ENCODE measurements at places on chromosomes 4 and X.

- no peak for DNase-seq
These were observed 716.1 kb upstream of the INTU start for GRCh38 chr4:126916626-126917140.

DNA sequence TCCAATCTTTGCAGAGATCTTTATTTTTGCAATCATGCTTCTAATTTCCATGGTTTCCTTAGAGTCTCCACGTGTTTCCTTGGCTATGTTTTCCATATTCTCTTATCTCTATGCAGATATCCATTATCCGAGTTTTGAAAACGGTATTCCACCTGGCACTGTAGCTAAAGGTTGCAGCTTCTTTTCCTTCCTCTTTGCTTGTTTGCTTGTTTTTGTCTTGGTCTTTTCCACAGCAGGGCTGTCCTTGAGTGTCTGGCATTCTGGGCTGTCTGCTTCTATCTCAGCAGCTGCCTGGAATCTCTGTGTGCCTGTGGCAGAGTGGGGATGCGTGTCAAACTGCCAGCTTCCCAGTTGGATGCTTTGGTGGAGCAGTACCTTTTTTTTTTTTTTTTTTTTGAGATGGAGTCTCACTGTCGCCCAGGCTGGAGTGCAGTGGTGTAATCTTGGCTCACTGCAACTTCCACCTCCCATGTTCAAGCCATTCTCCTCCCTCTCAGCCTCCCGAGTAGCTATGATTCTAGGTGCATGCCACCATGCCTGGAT is 46.9 kb downstream of the WFS1 start:
- no peak for DNase-seq

- no peak for DNase-seq
These were observed 538.1 kb downstream of the PPP4R3C start for GRCh38 chrX:26925088-26925487.

GRCh38 chr4:38411981-38412536 is 251.9 kb upstream of the KLF3 start:
- no peak for DNase-seq

GRCh38 chrX:34559325-34559724 is 97.8 kb downstream of the TMEM47 start:
- no peak for DNase-seq

DNA sequence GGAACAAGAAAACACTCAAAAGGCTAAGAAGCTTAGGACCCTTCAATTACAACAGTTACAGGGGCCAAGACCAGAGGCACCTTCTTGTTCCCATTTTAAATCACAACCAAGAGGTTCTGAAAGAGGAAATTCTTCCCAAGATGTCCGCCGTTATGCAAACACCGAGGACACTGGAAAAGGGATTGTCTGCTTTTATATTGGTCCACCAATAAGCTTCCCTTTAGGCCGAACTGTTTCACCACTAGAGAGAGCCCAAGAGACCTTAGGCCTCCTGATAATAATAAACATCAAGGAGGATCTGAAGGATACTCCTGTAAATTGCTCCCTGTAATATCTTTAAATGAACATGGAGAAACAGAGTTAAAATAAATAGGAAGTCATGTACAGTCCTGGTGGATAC is 92.6 kb upstream of the NLRP2B start:
- no peak for DNase-seq

DNA sequence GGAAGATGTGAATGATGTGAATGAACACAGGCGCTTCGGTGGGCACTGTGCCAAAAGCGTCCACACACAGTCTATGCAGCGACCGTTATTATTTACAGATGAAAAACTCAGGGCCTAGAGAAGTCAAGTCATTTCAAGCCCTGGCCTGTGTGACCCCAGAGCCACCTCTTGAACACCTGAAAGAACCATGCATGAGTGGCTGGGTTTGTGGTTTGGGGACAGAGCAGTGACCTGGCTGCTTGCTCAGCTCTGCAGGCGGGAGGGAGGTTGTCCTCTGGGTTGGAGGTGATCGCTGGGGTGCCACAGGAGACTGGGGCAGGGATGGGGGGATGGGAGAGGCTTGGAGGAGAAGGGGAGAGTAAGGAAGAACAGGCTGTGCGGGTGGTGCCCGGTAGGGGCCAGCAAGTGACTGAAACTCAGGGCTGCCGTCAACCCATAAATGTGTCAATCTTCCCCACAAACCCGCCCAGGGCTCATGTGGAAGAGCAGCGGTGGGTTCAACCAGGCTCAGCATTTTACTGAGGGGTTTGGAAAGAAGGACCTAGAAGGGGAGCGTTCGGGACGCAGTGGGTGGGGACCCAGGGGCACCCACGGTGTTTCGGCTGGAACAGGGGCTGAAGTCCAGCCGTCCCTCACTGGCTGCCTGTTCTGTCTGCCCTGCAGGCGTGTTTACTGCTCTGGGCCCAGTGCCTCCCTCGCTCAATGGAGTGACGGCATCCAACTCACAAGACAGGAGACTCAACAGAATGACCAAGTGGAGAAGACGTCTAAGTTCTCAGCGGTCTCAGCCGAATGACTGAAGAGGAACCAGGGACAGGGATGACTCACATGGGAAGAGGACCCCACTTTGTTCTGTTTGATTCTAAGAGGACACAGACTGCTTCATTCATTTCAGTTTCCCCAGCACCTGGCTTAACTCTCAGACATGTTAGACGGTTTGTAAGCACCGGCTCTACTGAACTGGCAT is 167.8 kb downstream of the AFAP1 start:
- no peak for DNase-seq

DNA sequence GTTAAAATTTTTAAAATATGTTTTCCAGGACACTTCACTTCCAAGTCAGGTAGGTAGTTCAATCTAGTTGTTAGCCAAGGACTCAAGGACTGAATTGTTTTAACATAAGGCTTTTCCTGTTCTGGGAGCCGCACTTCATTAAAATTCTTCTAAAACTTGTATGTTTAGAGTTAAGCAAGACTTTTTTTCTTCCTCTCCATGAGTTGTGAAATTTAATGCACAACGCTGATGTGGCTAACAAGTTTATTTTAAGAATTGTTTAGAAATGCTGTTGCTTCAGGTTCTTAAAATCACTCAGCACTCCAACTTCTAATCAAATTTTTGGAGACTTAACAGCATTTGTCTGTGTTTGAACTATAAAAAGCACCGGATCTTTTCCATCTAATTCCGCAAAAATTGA is 49.7 kb downstream of the XIAP start:
- DNase-seq, result no peak

- peak; percentile 92 for DNase-seq
These were observed at the start of gene CCNG2 for GRCh38 chr4:77156912-77157858. Gene CCNG2 (plus strand): TSS chr4:77157207. CDS start chr4:77158533, 1,326 bp downstream.

- no peak for DNase-seq
These were observed 114.1 kb upstream of the RAP2C start for GRCh38 chrX:132333351-132333750.
